ENCODE measurements at places on chromosomes 16 and 17.

DNA sequence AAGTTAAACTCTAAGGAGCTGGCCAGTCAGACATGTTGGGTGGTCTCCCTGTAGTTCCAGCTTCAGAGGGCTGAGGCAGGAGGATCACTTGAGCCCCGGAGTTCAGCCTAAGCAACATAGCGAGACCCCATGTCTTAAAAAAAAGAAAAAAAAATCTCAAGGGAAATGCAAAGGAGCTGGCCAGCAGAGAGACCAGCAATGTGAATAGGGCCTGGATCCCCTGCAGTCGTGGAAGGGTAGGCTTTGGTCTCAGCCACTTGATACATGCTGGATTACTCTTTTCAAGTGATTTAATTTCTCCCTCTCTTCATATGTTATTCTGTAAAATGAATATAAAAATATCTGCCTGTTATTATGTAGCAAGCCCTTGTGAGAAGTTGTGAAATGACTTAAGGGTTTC lies 207.7 kb downstream of the SPECC1 start:
- DNase-seq = no peak

DNA sequence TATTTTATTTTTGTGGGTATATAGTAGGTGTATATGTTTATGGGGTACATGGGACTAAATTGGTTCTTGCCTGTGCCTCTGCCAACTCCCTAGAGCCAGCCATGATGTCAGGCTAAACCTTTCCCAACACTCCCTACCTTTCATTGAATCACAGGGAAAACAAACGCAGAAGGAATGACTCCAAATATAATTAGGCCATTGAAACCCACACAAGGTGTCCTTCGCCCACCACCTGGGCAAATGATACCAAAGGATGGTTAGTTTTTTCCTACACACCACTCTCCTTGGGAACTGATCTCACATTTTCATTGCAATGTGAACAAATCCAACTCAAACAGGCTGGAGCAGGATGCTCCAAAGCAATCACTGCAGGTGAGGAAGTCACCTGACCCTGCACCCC lies 27.5 kb downstream of the WSB1 start:
- DNase-seq = no peak

GRCh38 chr17:28544402-28545140 lies 7.9 kb downstream of the UNC119 start:
- no peak for DNase-seq

- no peak for DNase-seq
These were observed 207.1 kb downstream of the SPECC1 start for GRCh38 chr17:20216154-20216815.

GRCh38 chr17:1110541-1110861 lies 69.3 kb downstream of the ABR start:
- DNase-seq = no peak

GRCh38 chr16:88439016-88439415 lies 14.1 kb upstream of the ZFPM1 start:
- no peak for DNase-seq

- DNase-seq = peak; percentile 54
These were observed 68.5 kb downstream of the ZDHHC7 start for GRCh38 chr16:84942786-84943185.
